Fibroblast of villous mesenchyme (primary cell): ENCODE measurements at places on chromosomes 4 and X. TPM values are rescaled to one million over a fixed set of nuclear protein-coding genes. Genes with fewer than 3 reads are reported as not detected.

GRCh38 chrX:80431505-80431832 lies 11.2 kb downstream of the TENT5D start:
- DNase-seq, result no peak

- no peak for DNase-seq
Observed at GRCh38 chrX:134461437-134461836, 1.5 kb downstream of the HPRT1 start.

EDA2R gene
- 8.1 and 18.1 TPM in 2 replicates for total RNA-seq

DLG3 gene
- total RNA-seq, result 8.4 and 11.7 TPM in 2 replicates

GRCh38 chrX:47583240-47583861 lies 1.1 kb downstream of the TIMP1 start:
- no peak for DNase-seq

DNA sequence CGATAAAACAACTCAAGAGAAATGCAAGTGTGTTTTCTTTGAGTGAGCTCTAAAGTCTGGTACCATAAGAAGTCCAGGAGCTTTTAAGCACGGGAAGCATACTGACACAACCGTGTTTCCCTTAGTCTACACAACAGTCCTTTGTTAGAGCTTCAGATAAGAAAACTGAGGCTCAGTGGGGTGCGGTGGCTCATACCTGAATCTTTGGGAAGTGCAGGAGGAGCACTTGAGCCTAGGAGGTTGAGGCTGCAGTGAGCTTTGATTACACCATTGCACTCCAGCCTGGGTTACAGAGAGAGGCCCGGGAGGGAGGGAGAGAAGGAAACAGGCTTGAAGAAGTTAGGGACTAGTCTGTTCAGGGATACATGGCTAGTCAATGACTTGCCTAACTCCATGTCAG lies 21.9 kb downstream of the LEF1 start:
- no peak for DNase-seq

CENPVL1 gene
- total RNA-seq, result not detected in 2 replicates

ITM2A gene
- under 0.01 TPM in 1 of 2 replicates, not detected in the other for total RNA-seq

DNA sequence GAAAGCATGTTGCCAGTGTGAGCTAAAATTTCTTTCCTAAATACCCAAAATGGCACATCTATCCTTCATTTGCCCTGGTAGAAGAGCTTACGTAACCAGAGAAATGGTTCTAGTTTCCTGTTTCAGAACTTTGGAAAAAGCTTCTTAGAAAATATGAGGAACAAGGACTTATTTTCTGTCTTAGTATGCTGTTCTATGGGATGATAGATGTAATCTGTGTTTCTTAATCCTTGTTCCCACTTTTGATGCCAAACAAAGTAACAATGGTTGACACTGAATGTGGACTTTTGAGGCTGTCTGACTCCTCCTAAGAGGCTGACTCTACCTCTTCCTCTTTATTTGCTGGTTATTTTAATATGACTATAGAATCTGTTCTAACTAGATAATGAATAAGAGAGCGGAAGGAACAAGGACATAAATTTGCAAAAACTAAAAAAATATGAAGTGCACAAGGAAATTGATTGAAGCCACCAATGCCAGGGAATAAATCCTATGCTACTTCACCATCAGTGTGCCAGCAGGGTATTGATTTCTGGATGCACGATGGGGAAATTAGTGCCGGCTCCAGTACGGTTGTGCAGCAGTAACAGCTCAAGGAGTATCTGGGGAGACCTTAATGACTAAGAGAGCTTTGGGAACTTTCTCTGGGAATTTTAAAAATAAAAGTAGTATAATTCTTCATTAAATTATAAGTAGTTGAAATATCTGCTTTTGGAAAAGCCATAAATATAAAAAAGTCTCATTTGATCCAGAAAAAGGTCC lies 39.4 kb upstream of the TET2 start:
- DNase-seq, result no peak

DNA sequence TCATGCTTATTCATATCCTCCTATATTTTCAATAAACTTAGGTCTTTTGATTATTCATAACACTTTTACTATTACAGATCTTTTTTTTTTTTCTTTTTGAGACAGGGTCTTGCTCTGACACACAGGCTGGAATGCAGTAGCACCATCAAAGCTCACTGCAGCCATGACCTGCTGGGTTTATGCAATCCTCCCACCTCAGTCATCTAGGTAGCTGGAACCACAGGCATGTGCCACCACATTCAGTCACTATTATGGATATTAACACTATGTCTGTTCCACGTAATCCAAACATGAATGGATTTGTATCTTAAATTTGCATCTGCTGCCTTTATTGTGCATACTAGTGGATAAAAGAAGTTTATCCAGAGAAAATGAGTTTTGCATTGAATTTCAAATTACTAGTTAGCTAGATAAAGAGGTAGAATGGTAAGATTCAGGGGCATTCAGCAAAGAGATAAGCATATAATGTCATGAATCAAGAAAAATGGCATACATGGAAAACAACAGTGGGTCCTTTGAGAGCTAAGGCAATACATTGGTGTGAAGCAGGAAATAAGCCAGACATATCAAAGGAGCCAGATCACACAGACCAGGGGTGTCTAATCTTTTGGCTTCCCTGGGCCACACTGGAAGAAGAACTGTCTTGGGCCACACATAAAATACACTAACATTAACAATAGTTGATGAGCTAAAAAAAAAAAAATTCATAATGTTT lies 13.9 kb downstream of the ANAPC10 start:
- DNase-seq, result no peak

GRCh38 chr4:174435974-174436373 lies 86.3 kb downstream of the HPGD start:
- no peak for DNase-seq

- no peak for DNase-seq
Observed at GRCh38 chr4:8832113-8832915, 39.3 kb downstream of the HMX1 start.

NIPAL1 gene
- 1.6 and 4.3 TPM in 2 replicates for total RNA-seq

- no peak for DNase-seq
Observed at GRCh38 chr4:160423879-160424451, 1321.1 kb downstream of the RAPGEF2 start.

DNA sequence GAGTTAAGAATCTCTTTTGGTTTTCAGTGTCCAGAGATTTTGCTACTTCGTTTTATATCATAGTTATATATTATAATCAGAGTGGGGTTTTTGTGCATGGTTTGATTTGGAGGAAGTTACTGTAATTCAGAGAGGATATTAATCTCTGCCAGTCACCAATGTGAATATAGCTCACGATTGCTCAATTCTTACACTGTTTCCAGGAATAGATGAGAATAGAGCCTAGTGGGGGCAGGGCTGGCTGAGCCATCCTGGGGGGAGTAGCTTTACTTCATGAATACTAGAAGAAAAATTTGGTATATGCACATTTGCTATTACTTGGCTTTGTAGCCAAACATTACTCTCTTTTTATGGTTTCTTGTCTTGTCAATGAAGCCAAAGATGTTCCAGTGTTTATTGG lies 60.9 kb upstream of the TRPC3 start:
- peak; percentile 37 for DNase-seq

F11 gene
- not detected in 2 replicates for total RNA-seq

DNA sequence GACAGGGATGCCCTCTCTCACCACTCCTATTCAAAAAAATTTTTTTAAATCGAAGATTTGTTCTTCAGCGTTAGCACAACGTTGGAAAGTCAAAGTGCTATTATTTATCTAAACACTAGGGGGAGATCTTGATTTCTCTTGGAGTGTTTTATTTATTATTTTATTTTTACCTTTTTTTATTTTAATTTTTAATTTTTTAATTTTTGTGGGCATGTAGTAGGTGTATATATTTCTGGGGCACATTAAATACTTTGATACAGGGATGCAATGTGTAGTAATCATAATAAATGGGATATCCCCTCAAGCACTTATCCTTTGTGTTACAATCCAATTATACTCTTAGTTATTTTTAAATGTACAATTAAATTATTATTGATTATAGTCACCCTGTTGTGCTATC lies 37.4 kb upstream of the SLC10A4 start:
- DNase-seq, result peak; percentile 31

CYBB gene
- under 0.01 and 0.32 TPM in 2 replicates for total RNA-seq

DNA sequence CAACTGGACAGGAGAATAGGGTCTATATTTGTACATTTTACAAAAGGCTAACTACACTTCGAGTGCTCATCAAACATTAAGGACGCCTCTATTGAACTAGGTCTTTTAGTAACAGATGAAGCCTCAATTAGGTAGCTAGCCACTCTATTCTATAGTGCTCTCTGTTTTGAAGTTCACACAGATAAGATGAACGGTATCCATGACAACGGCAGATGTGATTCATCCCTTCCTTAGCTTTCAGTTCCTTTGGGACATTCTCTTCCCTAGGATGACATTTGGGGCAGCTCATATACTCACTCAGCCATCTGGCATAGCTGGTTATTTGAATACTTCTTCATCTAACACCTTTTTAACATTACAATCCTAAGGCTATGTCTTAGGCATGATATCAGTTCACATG lies 62.4 kb upstream of the WDFY3 start:
- peak; percentile 66 for DNase-seq

DUSP21 gene
- not detected in 2 replicates for total RNA-seq

DNA sequence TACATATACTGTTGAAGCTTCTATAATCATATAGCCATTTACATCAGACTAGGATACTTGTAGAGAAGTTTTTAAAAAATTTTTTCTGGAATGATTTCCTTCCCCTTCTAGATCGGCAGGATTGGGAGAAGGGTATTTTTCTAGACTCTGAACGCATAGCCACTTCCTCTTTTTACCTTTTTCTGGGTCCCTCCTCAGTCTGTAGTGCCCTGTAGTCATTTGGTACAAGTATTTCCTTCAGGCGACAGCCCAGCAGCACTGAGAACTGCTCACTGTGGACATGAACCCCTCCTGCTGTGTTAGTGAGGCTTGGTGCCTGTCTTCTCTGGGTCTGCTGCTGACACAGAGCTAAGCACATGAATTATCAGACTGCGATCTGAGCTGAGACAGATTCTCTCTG lies 255.4 kb downstream of the ARHGAP10 start:
- no peak for DNase-seq

GRCh38 chr4:54745031-54745770 lies 87.4 kb downstream of the KIT start:
- no peak for DNase-seq

- peak; percentile 49 for DNase-seq
Observed at GRCh38 chr4:165364452-165365080, 14.2 kb upstream of the CPE start.

DNA sequence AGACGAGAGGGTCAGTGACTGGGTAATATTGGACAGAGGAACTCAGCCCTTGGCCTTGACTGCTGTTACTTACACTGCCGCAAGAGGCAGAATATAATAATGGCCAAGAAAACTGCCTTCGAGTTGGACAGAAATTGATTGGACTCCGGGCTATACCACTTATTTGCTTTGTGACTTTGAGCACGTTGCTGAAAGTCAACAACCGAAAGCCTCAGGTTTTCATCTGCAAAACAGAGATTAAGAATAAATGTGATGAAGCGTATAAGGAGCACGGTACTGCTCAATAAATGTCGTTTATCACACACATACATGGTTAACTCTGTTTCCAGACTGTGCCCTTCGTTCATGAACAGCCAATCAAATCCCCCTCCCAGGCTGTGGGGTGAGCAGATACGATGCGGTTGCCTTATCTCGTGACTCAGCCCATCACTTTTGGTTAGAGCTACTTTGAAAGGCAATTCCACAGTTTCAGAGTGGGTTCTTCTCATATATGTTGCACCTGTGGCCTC lies 91.6 kb downstream of the TSPAN7 start:
- no peak for DNase-seq

DNA sequence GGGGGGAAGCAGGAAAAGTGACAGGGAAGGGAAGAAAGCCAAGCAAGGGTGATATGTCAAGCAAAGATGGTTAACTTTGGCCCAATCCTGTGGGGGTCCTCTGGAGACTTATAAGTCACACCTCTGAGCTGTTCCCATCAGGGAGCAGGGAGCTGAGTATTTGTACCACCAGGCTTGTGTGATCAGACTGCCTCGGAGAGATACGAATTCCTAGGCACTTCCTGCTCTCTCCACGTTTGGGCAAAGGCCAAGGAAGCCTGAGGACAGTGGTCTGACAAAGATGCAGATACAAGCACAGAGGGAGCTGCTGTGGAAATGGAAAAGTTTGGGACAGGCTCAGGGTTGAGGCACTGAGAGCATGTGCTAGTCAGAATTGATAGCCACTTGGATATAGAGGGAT lies 10.4 kb upstream of the PPP3CA start:
- peak; percentile 38 for DNase-seq

XAGE1A gene
- total RNA-seq, result 0.32 TPM in 1 of 2 replicates, not detected in the other

MMAA gene
- 2.6 and 4.3 TPM in 2 replicates for total RNA-seq

DNA sequence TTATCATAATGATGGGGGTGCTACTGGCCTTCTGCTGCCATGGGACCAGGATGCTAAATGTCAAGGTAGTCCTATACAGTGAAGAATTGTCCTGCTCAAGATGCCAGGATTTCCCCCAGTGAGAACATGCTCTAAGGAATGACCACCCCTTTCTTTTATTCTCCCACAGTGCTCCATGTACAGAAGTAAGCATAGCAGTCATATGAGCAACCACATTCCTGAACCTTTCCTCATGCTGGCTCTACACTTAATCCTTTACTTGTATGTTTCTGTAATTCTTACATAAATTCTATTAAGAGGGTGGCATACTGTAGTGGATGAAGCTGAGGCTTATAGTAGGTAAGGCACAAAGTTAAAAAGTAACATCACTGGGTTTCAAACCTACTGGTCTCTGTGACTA lies 20.2 kb downstream of the CYP2U1 start:
- DNase-seq, result peak; percentile 43

- no peak for DNase-seq
Observed at GRCh38 chr4:23814996-23815660, 74.7 kb downstream of the PPARGC1A start.

- no peak for DNase-seq
Observed at GRCh38 chr4:80196922-80197573, at the start of gene PRDM8. TSS of gene PRDM8 (plus strand) at chr4:80197503. CDS start at chr4:80200081, 2,578 bp downstream.

DNA sequence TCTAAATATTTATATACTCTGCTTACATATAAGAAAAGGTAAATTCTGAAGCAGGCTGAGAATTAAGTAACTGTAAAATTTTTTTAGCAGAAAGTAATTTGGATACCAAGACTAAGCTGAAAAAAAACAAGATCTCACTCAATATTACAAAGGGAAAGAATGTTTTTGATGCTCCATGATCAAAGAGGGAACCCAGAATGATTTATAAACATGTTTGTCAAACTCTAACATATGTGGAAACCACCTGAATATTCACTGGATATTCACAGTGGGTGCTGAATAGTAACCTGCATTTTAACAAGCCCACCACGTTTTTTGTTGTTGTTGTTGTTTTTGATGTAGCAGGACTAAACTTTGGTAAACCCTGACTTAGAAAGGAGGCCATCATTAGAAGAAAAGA lies 324.9 kb upstream of the GATB start:
- DNase-seq, result no peak

PABPC1L2B gene
- total RNA-seq, result not detected in 2 replicates

DNA sequence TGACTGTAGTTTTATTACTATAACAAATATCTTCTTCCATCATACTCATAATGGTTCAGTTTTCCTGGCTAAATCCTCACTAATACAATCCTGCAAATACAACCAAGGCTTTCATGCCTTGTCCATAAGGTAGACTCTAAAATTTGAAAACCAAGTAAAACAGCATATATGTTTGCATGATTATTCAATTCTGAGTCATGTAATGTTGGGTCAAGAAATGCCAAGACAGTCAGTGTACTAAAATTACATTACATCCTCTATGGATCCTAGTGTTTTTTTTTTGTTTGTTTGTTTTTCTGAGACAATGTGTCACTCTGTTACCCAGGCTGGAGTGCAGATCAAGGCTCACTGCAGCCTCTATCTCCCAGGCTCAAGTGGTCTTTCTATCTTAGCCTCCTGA lies 38.6 kb upstream of the TEX13D start:
- no peak for DNase-seq

TMEM31 gene
- 0.32 TPM in 1 of 2 replicates, not detected in the other for total RNA-seq
